ENCODE measurements at places on chromosomes 3 and 15. TPM values are rescaled to one million over a fixed set of nuclear protein-coding genes. Genes with fewer than 3 reads are reported as not detected.

DNA sequence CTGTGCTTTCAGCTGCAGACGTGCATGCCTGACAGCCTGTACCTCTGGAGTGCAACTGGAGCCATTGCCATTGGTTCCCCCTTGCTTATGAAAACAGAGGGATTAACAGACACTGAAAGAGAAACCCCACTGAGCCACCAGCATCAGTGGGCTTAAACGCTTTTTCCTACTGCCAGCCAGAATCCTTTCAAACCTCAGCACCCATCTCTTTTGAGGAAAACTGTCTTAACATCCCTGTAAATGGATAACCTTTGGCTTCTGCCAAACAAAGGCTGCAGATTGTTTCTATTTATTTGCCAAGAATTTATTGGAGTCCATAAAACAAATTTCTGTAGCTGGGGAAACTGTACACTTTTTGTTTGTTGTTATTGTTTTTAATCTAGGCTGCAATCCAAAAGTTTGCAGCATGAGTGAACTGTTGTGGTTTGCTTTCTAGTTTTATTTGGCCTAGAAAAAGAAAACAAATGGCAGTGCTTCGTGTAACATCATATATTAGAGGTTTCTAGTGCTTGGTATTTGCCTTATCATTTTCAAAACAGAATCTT lies 369.2 kb upstream of the IL12A start:
- DNase-seq = no peak

GRCh38 chr15:35738370-35738769 lies 192.4 kb upstream of the DPH6 start:
- peak; percentile 59 for DNase-seq

DNA sequence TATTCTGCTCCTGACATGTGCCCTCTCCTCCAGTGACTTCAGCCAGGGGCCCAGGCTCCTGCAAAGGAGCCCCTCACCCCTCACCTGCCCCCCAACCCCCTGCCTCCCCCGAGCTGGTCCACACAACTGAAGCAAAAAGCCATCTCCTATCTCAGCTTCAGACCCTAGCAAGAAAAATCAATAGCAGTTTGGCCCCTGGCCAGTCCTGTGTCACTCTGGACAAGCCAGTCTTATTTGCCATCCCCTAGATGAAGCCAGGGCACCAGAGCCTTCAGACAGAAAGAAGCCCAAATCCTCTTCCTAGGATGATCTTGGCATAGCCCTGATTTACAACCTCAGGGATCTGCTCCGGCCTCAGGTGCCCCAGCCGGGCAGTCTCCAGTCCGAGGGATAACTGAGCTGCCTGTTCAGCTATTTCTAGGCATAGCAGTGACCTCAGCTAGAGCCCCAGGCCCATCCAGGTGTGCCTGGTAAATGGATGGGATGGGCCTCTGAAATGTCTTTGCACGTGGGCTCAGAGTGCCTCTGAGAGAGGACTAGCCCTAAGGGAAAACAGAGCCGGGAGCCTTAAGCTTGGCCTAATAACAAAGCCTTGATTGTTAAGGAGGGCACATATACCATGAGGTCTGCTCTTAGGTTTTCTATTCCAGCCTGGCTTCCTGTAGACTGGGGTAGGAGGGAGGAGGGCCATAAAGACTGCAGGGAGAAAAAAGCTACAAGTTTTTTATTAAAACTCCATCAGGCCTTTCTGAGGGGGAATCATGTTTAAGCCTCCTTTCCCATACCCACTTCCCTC lies 242.0 kb downstream of the SHQ1 start:
- no peak for DNase-seq

DNA sequence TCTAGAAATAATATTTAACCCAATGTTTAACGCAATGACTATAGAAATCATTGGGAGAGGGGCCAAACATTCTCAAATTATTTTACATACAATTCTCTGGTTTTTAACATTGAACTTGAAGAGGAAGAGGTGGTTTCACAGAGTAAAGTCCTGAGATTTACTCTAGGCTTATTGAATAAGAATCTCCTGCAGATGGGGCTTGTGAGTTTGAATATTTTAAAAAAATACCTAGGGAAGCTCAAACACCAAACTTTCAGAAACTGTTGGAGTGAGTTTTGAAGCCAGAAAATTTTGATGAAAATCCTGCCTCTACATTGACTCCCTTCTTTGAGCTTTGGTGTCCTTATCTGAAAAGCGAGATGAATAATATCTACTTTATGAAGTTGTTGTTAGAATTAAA lies 906.6 kb downstream of the TUSC7 start:
- no peak for DNase-seq

GRCh38 chr3:132660052-132660810 lies at the start of gene UBA5:
Gene UBA5 (plus strand): TSS chr3:132660329. CDS start chr3:132660538, 209 bp downstream.
- peak; percentile 87 for DNase-seq

Gene RASGRF1
- total RNA-seq = not detected

GRCh38 chr3:188315553-188315952 lies 161.6 kb downstream of the LPP start:
- no peak for DNase-seq

Gene NCKIPSD
- total RNA-seq = 30.9 TPM

- DNase-seq = no peak
Observed at GRCh38 chr3:152096280-152096906, 172.3 kb upstream of the MBNL1 start.

DNA sequence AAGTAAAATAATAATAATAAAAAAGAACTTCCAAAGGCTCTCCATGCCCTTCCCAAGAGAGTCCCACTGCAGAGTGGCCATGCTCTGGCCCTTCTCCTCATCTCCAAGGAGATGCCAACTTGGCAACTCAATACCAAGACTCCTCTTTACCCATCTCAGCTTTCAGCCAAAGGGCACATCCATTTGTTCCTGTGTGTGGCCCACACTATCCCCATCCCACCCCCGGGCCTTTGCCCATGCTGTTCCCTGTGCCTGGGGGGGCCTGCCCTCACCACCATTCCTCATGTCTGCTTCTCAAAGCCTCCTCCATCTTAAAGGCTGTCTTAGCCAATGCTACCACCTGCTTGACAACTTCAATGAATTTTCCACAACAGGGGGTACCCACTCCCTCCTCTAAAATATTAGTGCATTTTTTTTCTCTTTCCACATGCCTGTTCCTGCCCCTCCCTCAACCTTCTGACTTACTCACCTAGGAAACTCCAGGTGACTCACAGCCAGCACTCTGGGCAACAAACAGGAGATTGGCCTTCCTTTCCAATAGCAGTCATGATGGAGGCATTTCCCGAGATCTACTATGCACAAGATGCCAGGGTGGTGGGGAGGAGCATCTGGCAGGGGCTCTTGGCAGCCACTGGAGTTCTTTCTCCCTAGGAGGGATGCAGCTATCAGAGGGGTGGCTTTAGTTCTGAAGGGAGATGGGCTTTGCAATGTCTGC lies 109.4 kb upstream of the SMAD3 start:
- no peak for DNase-seq

DNA sequence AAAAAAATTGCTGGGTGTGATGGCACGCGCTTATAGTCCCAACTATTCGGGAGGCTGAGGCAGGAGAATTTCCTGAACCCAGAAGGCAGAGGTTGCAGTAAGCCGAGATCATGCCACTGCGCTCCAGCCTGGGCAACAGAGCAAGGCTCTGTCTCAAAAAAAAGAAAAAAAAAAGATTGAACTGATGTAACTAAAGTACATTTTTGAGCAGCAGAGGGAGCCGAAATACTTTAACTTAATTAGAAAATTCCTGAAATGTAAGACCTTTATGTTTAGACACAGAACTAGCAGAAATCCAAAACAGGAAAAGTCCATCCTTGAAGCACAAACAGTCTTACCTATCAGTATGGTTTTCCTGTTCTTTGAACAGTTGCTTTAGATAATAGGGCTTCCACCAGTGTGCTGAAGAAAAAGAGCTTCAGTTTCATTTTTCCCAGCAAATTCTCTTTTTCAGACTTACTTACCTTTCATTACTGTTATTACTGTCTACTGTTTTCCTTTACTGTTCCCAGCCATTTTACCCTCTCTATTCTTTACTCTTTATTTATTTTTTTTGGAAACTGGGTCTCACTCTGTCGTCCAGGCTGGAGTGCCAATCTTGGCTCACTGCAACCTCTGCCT lies 33.4 kb upstream of the ZNF609 start:
- DNase-seq = no peak

- peak; percentile 10 for DNase-seq
Observed at GRCh38 chr3:42495393-42495792, 7.0 kb upstream of the VIPR1 start.

DNA sequence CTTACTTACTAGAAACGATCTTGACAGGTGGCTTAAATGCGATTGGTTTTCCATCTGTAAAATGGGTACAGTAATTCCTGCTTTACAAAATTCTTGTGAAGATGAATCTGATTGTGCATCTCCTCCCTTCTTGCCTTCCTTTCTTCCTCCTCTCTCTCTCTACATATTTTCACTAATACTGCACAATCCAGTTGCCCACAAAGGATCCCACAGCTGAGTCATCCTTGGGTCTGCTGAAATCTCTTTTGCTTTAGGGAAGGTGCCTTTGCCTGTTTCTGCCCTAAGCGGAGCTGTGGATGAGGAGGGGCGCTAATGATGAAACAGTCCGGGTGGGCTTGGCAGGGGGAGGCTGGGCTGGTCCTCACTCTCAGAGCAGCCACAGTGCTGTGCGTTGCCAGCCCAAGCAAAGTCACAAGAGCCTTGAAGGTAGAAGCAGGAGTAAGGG lies 46.1 kb downstream of the AMOTL2 start:
- DNase-seq = peak; percentile 65

Gene RFT1
- 26.5 TPM for total RNA-seq

DNA sequence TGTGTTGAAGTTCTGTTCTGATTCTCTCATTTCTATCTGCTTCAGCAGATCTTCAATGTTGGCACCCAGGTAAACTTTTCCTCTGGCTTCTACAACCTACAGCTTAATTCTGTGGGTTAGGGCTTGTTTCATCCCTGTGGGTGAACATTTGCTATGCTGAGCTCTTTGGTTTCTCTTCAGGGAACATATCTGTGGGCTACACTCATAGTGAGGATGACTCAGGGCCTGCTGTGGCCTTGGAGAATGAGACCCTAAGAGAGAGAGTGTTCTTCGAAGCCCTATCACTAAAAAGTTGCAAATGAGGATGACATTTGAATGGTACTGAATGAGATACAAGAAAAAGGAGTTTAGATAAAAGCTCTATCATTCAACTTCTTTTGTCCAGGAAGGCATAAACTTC lies 346.2 kb upstream of the CBLB start:
- no peak for DNase-seq

Gene U2SURP
- 162 TPM for total RNA-seq

Data from endodermal cell (in vitro differentiated cells).